Stimulated activated CD4-positive, alpha-beta T cell treated with anti-CD3 and anti-CD28 coated beads, Interleukin-12 subunit alpha, Interleukin-12 subunit beta, amount 100 ng/mL, for 24 hours (primary cell): ENCODE measurements at places on chromosomes 11 and 22.

DNA sequence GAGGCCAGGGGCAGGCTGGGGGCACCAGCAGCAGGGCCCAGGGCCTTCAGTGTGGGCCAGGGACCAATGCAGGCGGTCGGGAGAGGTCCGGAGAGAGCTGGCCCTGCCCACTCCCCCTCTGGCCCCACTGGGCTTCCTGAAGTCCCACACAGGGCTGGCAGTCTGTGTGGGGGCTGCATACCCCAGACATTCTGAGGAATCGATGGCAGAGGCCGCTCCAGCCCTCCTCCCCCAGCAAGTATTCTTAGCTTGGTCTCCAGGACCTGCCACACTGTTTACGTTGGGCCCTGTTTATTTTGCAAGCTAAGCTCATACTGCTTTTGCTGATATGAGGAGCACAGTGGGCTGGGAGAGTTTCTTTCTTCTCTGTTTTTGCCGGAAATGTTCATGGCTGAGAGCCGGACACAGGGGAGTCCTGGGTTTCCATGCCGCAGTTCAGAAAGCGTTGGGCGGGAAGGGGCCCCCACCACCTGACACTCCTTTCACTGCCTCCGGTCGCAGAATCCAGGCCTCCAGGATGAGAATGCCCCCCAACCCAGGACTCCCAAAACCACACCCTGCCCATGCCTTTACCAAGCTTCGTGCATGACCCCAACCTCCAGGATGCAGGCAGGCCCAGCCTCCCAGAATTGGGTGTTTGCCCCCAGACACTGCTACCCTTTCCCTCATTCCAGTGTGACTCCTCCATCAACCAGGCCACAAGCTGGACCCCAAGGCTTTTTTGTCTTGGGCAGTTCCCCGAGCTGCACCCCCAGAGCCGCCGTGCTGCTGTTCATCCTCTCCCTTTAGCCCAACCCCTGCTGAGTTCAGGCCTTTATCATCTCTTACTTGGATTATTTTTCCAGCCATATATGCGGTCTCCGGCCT, 81.8 kb upstream of the KCNQ1OT1 start:
- no peak for DNase-seq

DNA sequence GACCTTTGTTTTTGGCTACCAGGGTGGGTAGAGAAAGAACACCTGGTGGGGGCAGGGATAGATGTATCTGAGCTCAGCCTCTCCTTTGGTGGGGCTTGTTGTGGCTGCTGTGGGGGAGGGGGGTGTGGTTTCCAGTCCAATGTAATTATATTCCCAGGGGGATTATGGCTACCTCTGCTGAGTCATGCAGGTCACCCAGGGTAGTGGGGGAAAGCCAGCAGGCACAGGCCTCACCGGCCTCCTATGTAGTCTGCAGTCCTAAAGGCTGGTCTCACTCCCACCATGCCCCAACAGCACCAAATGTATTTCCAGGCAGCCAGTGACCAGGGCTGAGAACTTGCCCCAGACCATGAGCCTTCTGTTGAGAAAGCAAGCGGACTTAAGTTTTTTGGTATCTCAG, 119.6 kb downstream of the DYNC2H1 start:
- DNase-seq: no peak

- DNase-seq: no peak
These were observed 14.4 kb downstream of the OAF start for GRCh38 chr11:120224972-120225909.

- DNase-seq: no peak
These were observed 612.6 kb downstream of the TBC1D22A start for GRCh38 chr22:47374901-47375575.

DNA sequence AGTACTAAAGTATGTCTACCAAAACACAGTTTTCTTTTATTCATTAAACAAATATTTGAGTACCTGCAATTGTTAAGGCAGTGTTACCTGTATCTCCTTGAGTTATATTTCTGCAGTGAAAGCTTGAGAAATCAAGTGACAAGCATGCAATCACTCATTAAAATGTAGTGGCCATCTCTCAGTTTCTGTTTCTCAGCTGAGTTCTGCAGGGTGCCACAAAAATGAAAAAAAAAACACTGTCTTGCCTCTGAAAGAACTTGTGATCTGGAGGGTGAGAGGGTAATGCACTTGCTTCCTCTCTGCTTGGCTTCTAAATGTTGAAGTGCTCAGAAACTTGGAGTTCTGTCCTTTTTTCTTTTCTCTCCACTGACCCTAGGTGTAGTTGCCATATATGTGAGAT, 6.8 kb downstream of the QSER1 start:
- DNase-seq: no peak

- DNase-seq: no peak
These were observed 61.7 kb downstream of the CSNK2A3 start for GRCh38 chr11:11291041-11292015.

- DNase-seq: peak; percentile 72
These were observed 11.4 kb downstream of the IGSF9B start for GRCh38 chr11:133945087-133945974.

DNA sequence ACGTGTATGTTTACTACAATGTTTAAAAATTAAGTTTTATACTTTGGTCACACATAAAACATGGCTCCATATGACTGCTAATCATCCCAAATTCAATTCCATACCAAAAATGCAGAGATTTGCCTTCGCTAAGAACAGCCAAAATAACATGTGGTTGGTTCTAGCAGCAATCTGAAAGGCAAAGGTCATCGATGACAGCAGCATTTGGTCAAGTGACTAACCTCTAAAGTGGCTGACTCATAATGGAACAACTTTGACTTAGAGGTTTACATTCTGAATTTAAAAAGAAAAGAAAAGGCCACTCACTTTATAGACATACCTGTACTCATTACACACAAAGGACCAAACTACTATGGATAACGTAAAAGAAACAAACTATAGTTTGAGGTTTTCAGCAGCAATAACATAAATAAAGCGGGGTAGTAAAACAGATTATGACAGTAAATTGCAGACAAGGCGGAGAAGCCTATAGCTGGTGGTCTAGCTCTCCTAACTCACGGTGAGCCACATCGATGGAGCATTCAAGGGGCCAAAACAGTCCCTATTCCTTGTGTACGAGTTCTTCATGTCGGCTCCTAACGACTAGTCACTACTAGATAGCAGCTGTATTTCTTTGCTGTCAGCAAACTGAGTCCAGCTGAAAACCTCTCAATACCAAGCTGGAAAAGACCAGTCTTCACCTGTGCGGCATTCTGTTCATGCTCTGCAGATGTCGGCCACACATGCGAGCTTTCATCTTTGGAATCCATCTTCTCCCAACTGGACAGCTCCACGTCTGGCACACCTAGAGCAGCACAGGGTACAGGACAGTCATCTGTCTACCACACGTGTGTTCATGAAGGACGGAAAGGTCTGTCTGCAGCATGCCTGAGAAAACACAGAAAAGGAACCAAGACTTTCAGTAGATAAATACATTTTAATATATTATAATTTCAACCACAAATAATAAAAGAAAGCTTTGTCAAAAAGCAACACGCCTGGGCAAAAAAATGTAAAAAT, 42.1 kb downstream of the PRDM10 start:
- DNase-seq: no peak

DNA sequence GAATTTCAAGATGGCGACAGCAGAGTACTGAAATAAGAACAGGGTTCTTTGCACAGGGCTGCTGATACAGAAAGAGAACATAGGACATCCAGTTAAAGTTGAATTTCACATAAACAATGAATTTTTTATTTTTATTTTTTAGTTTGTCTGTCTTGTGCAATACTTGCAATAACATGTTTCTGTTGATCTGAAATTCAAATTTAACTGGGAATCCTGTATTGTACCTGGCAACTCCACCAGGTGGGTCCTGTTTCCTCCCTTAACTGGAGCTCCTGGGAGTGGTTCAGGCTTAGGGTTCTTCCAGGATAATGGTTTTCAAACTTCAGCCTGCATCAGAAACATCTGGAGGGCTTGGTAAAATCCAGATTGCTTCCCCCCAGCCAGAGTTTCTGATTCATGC, 14.9 kb upstream of the SERPINH1 start:
- no peak for DNase-seq

- DNase-seq: no peak
These were observed 79.9 kb downstream of the AMBRA1 start for GRCh38 chr11:46513934-46514342.

- no peak for DNase-seq
These were observed 17.9 kb upstream of the PRAME start for GRCh38 chr22:22576989-22577427.

- peak; percentile 33 for DNase-seq
These were observed 73.8 kb downstream of the FAM76B start for GRCh38 chr11:95715777-95716241.

GRCh38 chr11:11318461-11318860, 34.6 kb downstream of the CSNK2A3 start:
- DNase-seq: no peak

DNA sequence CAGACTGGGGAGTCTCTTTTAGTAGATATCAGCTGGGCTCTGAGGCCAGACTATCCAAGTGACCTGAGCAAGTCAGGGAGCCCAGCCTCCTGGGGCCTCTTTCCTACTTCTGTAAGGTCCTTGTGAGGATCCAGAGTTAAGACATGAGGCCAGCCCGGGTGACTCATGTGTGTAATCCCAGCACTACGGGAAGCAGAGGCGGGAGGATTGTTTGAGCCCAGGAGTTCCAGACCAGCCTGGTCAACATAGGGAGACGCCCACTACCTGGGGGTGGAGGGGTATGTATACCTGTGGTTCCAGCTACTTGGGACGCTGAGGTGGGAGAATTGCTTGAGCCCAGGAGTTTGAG, 36.9 kb upstream of the POLA2 start:
- no peak for DNase-seq

DNA sequence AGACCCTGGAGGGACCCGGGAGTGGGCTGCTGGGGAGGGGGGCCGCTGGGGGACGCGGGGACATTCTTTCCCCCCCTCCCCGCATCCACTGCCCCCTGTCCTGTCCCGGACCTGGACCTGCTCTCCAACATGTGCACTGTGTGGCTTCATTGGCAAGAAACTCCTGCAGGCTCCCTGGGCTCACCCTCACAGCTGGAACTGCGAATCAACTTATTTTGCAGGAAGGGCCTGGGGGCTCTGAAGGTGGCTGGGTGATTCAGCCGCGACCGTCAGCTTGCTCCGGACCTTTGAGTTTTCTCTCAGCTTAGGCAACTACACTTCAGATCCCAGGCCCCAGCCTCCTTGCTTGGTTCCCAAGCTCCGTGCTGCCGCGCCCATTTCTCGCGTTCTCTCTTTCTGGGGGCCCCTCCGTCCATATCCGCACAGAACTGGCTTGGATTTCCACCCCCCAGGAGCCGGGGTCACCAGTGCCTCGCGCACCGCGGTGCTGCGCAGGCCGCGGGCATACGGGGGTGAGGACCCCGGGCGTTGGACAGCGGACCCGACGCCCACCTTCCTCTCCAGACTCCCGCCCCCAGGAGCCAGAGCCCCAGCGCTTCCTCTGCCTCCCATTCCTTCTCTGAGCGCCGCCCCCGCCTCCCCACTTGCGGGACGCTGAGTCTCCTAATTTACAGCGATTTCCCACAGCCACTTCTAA, 471 bp upstream of the AHNAK start:
- DNase-seq: no peak

DNA sequence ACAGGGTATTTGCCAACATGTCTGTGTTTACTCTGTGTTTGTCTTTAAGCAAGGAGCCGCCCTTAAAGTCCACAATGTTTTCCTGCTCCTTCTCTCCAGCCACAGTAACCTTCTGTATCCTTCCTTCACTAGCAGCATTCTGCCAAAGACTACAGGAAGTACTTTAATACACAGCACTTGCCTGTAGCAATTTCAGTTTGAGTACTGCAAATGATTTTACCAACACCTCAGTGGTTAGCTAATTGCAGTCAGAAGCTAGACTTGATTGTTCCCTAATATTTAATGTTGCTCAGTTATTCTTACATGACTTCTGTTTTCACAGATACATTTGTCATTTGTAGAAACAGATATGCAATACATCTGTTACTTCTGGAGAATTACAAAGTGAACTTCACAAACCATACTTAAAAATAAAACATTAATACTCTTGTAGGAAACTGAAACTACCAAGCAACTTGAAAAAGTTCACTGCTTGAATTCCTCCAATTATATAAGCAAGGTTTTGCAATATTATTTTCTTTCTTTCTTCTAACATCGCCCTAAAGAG, 69.1 kb downstream of the FCHSD2 start:
- DNase-seq: no peak

GRCh38 chr11:103609117-103610066, 427.0 kb upstream of the DDI1 start:
- no peak for DNase-seq

GRCh38 chr22:39960791-39961746, 872 bp downstream of the TMA7B start:
- DNase-seq: peak; percentile 44

DNA sequence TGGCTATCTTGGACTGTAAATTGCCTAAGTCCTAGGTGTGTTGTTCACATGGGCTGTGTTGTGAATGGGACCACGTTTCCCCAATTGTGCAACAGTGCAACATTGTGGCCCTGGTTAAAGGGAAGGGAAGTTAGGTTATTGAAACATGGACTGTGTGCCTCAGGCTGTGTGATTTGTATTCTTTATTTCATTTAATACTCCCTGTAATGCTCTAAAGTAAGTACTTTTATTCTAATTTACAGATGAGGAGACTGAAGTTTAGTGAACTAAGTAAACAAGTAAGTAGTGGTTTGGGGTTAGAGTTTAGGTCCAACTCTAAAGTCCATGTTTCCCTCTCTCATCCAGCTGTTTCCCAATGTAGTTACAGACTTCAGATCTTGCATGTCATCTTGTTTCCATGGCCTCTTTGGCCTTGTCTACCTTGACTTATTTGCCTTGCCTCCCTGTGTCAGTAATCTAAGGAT, 77.7 kb downstream of the STIM1 start:
- DNase-seq: no peak

DNA sequence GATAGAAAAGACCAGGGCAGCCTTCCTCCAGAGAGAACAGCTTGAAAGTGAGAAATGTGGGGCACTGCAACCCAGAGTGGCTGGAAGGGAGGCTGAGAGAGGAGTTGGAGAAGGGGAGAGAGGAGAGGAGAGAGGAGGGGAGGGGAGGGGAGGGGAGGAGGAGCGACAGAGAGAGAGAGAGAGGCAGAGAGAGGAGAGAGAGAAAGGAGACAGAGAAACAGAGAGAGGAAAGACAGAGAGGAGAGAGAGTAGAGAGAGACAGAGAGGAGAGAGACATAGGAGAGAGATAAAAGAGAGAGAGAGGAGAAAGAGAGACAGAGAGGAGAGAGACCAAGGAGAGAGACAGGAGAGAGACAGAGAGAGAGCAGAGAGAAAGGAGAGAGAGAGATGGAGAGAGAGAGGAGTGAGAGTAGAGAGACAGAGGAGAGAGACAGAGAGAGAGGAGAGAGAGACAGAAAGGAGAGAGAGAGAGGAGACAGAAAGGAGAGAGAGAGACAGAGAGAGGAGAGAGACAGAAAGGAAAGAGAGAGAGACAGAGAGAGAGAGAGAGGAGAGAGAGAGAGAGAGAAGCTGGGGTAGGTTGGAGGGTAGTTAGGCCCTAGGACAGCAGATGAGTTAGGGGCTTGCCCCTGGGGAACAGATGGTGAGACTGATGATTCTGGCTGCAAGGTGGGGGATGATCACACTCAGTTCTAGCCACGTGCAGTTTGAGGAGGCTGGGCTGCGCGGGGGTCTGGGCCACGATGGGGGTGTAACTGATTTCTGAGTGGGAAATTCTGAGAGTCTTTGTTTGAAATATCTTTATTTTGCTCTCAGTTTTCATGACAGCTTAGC, 8.5 kb upstream of the SCYL1 start:
- DNase-seq: no peak
